NCI-H1417 (cell line): ENCODE measurements at places on chromosomes 11 and 22.

GRCh38 chr11:17703951-17704350, 15.4 kb upstream of the MYOD1 start:
- no peak for DNase-seq

- DNase-seq: no peak
Measured at GRCh38 chr11:114612686-114613085, 17.1 kb upstream of the NXPE4 start.

DNA sequence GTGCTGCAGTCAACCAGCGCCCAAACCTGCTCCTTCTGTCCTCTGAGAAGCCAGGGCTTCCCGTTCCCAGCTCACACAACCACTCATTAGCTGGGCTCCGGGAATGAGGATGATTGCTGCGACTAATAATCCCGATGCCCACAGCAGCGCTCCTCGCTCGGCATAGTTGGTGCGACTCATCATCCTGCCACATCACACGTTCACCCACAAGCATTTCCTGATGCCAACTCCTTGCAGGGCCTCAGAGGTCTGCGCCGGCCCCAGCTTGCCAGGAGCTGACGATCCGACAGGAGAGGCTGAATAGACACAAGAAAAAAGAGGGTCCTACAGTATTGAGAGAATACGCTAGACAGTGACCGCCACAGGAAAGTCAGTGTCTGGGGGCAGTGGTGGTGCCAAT, 10.6 kb upstream of the CSNK1E start:
- DNase-seq: no peak

GRCh38 chr11:6258571-6259081, 1.0 kb upstream of the CCKBR start:
- peak; percentile 70 for DNase-seq

GRCh38 chr11:44886790-44887140, 63.9 kb downstream of the TP53I11 start:
- DNase-seq: no peak

DNA sequence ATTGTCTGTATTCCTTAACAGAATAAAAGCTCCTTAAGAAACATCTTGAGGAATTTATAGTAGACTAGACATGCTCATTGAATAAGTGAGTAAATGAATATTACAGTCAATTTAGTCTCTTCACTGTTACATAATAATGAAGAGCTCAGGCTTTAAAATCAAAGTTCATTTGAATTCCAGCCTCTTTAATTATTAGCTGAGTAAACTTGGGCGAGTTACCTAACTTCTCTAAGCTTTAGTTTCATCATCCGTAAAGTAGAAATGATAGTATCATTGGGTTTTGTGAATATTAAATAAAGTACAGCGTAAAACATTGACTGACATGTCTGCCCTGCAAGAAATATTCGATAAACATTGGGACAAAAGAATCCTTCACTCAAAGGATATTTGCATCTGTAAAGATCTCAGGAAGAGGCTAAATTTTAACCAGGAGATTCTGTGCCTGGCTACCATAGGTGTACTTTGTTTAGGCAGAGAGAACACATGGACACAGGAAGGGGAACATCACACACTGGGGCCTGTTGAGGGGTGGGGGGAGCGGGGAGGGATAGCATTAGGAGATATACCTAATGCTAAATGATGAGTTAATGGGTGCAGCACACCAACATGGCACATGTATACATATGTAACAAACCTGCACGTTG, 15.2 kb upstream of the BBOX1 start:
- DNase-seq: no peak

GRCh38 chr22:25997886-25998775, 171.1 kb upstream of the SEZ6L start:
- DNase-seq: no peak

- DNase-seq: no peak
Measured at GRCh38 chr22:25494774-25495173, 69.7 kb upstream of the GRK3 start.

DNA sequence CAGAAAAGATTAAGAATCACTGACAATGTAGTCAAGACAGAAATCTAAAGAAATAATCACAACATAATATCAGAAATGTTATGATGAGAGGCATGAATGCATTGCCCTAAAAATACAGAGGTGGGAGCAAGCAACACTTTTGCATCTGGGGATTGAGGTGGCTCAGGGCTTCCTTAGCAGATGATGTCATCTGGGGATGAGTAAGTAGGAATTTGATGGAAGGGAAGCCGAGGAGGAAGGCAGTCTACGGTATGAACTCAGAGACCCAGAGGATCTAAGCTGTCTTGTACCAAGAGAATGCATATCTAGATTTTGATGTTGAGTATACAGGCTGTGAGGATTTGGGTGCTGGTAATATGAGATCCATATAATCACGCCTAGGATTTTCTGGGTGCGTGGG, 193.0 kb upstream of the SNX19 start:
- no peak for DNase-seq

GRCh38 chr22:50672041-50672440, 582 bp upstream of the SHANK3 start:
- DNase-seq: no peak

DNA sequence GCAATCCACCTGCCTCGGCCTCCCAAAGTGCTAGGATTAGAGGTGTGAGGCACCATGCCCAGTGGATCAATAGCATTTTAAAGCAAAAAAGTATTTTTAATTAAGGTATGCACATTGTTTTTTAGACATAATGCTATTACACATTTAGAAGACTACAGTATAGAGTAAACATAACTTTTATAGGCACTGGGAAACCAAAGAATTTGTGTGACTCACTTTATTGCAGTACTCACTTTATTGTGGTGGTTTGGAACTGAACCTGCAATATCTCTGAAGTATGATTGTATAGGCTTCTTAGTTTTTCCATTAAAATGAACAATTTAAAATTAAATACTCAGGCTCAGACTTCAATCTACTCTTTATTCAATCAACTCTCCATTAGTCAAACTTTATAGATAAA, 17.5 kb upstream of the CD3E start:
- no peak for DNase-seq

DNA sequence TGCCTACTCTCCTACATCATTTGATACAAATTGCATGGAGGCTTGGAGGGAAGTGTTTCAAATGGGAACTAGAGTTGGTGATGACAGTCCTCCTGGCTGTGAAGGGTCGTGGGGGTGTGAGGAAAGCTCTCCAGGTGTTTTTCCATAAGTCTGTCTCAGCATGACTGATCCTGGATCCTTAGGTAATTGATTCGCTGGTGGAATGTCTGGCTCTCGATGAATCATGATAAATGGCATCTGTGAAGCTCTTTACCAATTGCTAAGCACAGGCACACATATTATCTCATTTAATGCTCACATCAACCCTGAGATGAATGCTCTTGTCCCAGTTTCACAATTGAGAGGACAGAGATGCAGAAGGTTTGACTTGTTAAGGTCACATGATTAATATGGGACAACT, 107.5 kb downstream of the PKNOX2 start:
- DNase-seq: no peak

DNA sequence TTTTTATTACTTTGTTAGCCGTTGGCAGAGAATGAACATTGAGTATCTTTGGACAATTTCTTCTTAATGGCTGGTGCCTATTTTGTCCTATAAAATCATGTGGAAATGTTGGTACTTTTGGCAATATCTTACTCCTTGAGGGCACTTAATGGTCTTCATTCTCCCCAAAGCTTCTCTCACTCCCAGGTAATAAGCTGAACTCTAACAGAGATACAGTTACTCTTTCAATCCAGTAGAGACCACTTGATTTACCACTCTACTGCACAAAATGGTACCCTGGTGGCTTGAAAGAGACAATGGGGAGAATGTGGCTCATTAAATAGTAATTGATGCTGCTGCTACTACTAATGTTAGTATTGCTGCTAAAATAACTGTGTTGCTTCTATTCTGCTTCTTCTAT, 53.0 kb downstream of the MAML2 start:
- no peak for DNase-seq

DNA sequence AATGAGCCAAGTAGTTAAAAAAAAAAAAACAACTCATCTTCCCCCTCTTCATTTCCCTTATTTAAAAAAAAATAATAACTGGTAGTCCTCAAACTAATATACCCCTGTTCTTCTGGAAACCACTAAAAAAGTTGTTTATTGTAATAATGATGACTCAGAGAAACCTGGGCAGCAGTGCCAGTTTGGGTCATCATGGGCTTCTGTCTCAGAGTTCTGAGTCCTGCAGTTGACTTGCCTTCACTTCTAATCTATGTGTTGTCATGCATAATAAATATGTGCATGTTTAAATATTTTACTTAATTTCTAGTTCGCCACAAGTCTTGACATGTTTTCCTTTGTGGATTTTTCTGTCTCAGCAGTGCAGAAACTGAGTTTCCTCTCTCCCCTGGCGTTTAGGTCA, 46.8 kb downstream of the PPP2R1B start:
- DNase-seq: no peak

DNA sequence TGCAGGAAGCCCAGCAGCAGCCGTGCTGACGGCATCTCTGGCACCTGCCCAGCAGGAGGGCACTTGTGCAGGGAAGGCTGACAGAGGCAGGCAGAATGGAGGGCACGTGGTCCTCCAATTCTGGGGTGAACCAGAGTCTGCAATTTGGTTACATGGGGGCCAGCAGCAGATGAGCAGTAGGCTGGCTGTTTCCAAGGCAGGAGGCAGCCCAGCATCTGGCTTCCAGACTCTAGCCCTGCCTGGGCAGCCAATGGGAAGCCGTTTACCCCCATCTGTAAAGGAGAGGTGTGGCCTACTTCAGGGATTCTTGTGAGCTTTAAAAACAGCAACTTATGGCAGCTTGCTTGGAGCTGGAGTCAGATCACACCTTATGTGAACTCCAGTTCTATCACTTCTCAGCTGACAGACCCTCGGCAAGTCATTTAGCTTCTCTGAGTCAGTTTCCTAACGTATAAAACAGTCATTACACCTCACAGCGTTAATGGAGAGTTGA, 27.9 kb upstream of the RASL10A start:
- peak; percentile 24 for DNase-seq

- no peak for DNase-seq
Measured at GRCh38 chr11:58992489-58992888, 53.2 kb downstream of the GLYATL1 start.

DNA sequence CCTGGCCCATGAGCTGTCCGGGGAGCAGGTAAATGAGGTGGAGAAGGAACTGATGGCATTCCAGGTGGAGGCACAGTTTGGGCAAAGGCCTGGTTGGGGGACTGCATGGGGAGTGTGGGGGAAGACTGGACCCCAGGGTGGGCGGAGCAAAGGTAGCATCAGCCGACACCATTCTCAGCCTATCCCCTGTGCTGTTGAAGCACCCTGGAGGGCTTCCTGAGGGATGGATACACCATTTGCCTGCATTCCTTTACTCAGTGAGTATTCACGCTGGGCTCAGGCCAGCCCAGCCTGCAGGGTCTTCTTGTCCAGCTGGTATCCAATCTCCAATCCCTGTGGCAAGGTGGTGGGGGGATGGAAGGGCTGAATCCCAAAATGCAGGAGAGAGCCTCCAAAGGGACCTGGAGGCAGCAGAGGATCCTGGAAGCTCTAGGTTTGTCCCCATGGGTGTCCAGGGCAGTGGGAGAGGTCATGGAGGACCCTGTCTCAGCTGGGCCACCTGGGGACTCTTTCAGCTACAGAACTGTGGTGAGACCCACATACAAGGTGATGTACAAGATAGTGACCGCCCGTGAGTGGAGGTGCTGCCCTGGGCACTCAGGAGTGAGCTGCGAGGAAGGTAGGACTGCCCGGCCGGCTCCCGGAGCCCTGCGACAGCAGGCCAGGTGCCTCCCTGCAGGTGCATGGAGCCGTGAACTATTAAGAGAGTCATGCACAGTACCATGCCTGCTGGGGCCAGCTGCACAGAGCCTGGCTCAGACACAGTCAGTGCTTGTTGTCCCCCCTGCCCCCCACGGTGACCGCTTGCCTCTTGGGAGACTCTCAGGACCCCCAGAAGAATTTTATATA, 9.5 kb downstream of the EMID1 start:
- DNase-seq: no peak

DNA sequence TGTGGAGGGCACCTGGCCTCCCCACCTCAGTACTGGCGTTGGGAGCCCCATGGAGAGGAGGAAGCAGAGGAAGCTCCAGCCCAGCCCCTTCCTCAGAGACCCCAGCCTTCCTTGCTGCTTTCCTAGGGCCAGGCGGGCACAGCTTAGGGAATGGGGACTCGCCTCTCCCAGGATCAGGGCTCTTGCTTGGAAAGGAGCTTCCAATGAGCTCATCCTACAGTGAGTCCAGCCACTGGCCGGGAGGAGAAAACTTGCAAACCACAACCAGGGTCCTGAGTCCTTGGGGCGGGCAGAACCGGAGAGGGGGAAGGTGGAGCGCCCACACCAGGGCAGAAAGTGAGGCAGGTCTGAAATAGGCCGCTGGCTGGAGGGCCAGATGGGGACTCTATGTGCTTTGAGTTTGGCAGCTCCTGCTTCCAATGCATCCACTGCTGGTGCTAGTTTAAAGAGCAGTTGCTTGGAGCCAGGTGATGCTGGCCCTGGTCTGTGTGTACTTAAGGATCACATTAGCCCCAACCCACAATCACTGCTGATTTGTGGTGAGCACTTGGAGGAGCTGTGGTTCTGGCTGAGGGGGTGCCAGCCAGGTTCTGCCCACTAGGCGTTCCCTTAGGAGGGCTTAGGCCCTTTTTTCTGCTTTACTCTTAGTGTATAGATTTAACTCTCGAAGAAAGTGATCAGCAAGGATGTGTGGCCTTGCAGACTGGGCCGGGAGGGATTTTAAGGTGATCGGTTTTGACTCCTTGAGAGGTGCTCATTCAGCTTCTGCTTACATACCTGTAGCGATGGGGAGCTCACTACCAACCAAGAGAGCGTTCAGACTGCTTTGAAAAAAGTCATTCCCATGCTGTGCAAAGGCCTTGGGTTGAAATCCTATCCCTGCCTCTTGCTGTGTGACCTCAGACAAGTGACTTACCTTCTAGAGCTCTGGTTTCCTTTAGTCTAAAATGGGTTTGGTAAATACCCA, 81.9 kb downstream of the TP53I11 start:
- peak; percentile 39 for DNase-seq

DNA sequence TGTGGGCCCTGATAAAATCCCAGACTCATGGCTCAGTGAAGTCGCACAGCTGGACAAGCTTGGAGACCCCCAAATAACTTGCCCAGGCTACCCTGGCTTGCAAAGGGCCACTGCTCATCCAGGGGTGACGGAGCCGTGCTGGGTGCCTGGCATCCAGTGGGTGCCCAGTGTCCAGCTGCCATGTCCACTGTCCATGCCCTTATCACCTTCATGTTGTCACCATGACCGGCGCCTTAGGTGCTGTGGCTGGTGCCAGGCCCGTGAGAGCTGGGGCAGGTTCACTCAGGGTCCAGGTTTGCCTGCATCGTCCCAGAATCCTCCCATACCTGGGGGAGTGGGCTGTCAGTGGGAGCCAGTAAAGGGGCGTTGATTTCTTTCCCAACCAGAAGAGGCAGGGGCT, 57.4 kb downstream of the LRP5 start:
- no peak for DNase-seq

- no peak for DNase-seq
Measured at GRCh38 chr11:78370406-78371172, 47.0 kb downstream of the GAB2 start.

DNA sequence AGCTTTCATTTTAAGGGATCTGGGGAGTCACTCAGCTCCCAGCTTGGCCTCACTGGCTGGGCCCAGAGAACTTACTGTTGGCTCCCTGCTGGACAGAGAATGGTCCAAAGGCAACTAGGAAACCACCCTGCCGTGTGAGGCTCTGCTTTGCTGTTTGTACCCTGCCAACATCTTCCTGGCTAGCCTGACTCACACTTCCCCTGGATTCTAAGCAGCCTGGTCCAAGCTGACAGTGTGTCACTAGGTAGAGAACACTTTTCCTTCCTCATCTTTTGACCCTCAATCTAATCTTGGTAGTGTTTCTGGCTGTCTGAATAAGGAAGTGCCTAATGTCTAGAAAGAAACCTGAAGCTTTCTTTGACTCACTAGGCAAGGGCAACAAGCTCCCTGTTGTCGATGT, 76.7 kb downstream of the FAR1 start:
- no peak for DNase-seq

GRCh38 chr22:45131749-45132148, 32.0 kb upstream of the NUP50 start:
- DNase-seq: no peak
